ENCODE measurements at places on chromosomes 4 and X.

DNA sequence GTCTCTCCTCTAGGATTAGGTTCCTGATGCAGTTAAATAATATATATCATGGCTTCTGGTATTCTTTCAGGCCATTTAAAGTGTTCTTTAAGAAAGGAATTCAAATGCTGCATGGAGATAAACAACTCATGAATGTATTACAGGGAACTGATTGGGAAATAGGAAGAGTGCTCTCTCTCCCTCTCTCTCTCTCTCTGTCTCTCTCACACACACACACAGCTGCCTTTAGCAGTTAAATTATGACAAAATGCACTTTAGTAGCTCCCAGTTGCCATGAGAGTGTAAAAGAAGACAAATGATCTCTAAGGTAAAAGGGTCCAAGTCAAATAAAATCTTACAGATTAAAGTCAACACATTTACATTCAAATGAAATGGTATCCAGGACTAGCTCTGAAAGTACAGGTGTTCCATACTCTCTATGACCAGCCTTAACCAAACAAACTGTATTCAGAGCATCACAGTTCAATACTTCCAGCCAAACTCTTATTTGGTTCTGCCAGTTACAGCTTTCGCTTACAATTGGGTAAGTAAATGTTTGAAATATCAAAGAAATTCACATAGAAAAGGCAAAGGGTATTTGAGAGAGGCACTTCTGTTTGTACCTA, 94.7 kb upstream of the CXXC4 start:
- no peak for DNase-seq

DNA sequence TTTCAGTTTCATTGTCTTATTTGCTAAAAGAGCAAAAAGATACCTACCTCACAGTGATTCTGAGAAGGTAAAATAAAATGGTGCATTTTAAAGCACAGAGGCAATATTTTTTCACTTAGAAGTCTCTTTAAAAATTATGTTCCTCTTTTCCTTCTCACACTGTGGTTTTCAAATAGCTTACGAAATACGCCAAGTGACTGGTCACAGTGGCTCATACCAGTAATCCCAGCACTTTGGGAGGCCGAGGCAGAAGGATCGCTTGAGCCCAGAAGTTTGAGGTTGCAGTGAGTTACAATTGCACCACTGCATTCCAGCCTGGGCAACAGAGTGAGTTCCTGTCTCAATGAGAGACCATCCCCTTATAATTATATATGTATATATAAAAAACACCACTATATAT, 372.6 kb downstream of the FBXO8 start:
- no peak for DNase-seq

- no peak for DNase-seq
These were observed 285.4 kb upstream of the BOD1L1 start for GRCh38 chr4:13912966-13913365.

DNA sequence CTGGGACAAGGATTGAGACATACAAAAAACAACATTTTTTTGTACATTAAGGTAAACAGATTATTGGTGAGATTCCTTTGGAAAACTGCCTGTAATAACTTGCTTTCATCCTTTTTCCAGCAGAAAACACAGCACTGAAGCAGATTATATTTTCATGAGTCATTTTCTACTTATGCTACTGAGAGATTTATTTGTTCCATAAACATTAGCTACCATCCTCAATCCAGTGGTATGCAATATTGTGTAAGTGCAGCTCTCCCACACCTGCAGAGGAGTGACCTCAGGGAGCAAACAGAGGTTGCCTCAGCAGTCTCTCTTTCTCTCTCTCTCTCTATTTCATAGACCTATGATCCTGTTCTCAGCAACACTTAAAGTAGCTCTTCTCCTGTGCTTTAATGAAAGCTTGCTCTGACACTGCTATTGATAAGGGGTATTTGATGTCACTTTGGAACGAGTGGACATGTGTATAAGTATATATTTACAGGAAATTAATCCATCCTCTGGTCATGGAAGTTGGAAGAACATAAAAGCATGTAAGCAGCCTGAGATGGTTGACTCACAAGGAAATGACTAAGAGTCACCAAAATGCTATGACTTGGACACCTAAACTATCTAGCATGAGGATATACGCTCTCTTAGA, 163.7 kb upstream of the SPANXC start:
- DNase-seq, result no peak

DNA sequence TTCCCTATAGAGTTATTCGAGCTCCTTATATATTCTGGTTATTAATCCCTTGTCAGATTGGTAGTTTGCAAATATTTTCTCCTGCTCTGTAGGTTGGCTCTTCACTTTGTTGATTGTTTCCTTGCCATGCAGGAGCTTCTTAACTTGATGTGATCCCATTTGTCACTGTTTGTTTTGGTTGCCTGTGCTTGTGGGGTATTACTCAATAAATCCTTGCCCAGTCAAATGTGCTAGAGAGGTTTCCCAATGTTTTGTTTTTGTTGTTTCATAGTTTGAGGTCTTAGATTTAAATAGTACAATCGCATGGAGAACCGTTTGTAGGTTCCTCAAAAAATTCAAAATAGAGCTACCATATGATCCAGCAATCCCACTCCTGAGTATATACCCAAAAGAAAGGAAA, 2.3 kb upstream of the SYTL5 start:
- DNase-seq, result no peak

- DNase-seq, result no peak
These were observed 336.2 kb downstream of the SLC7A11 start for GRCh38 chr4:137905930-137906329.

GRCh38 chr4:13196721-13197120, 287.4 kb downstream of the RAB28 start:
- DNase-seq, result no peak

DNA sequence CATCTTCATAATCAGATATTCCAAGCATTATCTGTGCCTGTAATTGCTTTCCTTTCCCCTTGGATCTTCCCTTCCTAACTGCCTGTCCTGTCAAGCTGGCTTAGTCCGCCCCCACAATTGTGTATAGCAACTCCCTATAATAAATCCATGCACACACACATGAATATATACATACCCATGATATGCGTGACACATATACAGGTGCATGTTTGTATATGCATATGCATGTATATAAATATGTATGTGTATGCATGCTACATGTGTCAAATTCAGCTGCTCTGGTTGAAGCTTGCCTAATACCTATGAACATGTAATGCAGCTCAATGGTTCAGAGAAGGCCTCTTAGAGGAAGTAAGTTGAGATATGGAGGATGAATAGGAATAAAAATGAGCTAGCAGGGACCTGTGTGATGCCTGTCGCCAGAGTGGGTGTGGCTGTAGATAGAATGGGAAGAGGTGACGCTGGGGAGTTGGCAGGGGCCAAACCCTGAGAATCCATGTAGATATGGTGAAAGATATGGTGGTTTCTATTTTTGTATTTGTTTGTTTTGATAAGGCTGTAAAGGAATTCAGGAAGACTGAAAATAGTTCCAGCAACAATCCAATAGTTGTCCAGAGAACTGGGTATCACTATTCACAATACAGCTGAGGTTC, 595.0 kb upstream of the BOD1L1 start:
- DNase-seq, result no peak

DNA sequence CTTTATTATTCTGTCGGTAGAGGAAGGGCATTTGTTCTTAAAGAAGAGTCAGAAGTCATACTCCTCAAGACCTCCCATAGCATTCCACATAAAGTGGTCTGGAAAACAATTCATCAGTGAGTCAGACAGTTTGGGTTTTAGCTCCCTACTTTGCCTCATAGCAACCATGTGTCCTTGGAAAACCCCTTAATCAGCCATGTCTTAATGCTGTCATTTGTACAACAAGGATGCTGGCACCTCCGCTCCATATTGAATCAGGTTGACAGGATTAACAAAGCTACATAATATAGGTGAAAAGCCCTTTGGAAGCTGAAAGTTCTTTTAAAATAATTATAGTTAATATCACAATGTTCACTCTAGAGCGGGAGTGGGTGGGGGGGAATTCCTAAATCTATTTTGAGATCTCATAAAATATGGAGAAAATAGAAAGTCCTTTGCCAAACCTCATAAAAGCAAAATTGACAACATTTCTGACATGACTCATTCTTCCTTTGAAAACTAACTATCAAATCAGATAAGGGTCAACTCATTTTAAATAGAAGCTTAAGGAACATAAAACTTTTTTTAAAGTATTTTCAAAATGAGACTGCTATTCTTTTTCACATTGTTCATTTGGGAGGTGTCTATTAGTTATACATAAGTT, 37.3 kb upstream of the GUCY1A1 start:
- no peak for DNase-seq

- no peak for DNase-seq
These were observed 35.7 kb upstream of the GABRQ start for GRCh38 chrX:152601848-152602616.

GRCh38 chr4:130574215-130574614, 1478.3 kb downstream of the C4orf33 start:
- no peak for DNase-seq

DNA sequence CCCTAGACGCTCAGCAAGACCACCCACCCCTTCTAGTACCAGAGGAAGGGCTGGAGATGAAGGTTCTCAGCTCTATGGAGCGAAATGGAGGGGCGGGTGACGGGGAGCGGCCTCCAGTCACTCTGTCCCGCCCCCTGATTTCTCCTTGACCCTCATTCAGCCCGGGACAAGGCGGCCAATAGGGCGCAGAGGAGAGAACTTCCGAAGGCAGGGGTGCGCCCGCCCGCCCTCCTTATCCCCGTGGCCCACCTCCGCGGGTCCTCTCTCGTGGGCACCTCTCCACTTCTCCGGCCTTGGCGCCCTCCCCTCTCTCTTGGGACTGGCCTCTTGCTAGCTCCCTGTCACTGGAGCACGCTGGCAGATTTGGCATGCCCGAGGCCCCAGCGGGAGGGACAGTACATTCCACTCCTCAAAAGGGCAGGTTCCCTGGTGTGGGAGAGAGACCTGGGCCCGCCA, 1.1 kb upstream of the SEPTIN6 start:
- DNase-seq, result no peak

- no peak for DNase-seq
These were observed 32.3 kb downstream of the C4orf54 start for GRCh38 chr4:99625369-99625768.

- no peak for DNase-seq
These were observed 32.1 kb upstream of the PAQR3 start for GRCh38 chr4:78971326-78971725.

- no peak for DNase-seq
These were observed 88.9 kb downstream of the GPR143 start for GRCh38 chrX:9676738-9677097.
